ENCODE measurements at places on chromosomes 4 and X.

DNA sequence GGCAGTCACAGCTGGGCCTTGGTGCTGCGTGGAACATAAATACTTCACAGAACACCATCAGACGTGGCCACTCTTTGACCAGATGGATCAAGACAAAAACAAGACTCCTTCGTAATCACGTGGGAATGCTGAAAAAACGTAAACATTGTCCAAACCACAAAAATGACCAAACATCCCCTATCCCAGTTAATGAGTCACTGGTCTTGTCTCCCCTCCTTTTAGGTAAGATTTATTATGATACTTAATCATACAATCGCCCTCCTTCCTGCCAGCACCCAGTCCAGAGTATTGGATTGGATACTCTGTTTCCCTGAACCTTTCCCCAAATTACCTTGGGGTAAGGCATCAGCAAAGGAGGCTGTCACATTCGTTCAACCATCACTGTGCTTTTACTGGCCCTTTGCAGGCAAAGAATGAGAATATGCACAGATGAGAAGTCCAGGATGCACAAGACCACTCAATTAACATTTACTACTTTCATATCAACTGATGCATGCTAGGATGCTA, 601 bp upstream of the TCEANC start:
- peak; percentile 95 for DNase-seq

DNA sequence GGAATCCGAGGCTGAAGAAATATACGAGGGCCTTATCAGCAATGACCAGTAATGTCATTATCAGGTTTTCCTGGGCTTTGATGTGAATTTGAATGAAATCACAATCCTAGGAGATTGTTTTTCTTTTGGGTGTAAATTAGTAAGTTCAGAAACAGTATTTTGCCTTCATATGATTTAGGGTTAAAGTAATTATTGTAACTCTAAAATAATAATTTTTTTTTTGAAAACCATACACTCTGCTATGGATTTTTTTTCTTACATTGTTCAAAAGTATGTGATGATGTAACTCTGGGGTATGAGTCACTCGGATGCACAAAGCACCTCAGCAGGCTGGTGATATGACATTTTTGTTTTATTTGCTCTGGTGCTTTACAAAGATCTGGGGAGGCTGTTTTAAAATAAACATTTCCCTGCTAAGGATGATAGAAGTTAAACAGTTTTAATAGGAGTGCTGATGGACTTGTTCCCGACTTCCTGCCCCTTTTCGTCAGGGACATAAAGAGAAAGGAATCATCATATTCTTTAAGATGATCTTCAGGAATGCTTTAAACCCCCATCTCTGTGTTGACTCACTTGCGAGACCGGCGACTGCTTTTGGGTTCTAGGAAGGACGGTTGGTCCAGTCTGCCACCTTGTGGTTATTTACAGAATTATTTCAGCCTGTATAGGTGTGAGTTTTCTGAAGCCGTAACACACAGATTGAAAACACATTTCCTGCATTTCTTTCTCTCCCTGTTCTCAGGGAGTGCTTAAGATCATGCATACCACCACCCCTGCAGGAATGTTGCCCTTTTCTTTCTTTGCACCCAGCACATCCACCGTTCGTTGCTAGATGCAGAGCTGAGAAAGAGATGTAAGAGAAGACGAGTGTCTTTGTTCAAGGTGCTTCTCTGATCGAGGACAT, 72.5 kb downstream of the RAPGEF2 start:
- peak; percentile 94 for DNase-seq

DNA sequence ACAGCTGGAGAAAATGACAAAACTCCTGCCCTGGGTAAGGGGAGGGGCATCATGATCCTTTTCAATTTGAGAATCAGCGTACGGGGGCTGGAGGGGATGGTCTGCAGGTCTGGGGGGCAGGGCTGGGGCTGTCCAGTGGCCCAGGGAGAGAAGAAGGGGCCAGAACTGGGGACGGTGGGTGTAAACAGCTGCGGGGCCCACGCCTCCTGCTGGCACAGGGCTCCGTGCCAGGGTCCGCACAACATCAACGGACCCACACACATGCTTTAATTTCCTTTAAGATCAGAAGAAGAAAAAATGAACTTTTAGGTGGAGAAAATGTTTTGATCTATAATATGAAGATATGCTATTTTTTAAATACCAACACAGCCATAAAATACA, 52.1 kb downstream of the PSAPL1 start:
- no peak for DNase-seq

DNA sequence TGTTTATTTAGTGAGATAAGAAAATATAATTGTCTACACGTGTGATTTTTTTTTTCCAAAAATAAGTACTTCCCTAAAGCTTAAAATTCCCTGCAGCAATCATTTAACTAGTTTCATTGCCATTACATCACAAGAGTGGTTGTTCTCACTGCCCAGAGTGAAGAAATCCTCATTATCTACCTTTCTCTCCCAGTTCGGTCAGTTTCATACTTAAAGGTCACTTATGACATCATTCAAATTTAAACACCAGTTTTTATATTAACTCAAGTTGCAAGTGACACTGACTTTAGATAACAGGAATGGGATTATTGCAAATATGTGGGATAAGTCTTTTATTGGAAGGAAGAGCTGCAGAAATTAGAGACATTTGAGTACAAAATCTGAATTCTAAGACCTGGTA, 1699.8 kb upstream of the IGFBP7 start:
- no peak for DNase-seq

DNA sequence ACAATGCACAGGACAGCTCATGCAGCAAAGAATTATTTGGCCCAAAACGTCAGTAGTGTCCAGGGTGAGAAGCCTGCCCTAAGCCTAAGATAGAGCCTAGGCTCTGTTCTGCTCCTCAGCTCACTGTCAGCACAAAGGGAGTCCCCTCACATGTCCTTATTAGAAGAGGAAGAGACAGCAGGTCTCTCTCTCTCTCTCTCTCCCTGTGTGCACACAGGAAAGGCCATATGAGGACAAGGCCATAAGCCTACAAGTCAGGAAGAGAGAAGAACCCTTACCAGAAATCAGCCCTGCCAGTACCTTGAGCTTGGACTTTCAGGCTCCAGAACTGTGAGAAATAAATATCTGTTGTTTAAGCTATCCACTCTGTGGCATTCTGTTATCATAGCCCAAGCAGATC, 20.4 kb downstream of the FAM184B start:
- DNase-seq, result no peak

GRCh38 chrX:143636831-143637230, 930 bp upstream of the SLITRK4 start:
- DNase-seq, result no peak

GRCh38 chr4:68348577-68348976, 1.3 kb downstream of the YTHDC1 start:
- no peak for DNase-seq

GRCh38 chrX:41475191-41475590, 28.0 kb downstream of the NYX start:
- no peak for DNase-seq

- peak; percentile 79 for DNase-seq
Measured at GRCh38 chr4:141905751-141906150, 269.4 kb downstream of the IL15 start.

DNA sequence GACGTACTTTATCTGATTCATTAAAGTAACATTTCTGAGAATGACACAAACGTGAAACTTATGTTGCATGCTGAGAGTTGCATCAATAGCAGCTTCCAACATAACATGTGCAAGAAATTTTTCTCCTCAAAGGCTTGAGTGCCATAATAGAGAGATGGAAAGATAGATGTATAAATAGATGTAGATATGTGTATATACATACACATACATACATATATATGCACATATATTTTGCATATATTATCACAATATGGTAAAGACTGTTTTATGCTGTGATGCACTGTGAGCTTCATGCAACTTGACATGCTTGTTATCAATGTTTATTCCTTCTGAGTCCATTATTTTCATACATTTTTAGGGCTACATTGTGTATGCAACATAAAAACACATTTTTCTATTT, 270.6 kb upstream of the GALNTL6 start:
- DNase-seq, result no peak

DNA sequence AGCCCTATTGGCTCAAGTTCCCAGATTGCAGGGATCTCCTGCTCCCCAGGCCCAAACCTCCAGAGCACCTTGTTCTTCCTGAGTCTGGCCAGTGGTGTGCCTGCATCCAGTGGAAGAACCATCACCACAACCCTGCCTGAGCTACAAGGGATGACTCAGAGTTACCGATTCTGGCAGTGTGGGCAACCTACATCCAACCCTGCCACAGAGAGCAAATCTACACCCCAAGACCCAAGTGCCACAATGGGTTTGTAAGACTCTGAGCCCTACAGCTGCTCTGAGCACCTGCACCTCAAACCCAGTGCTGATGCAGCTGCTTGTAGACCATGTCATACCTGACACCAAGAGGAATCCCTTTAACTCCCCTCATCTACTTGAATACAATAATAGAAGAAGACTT, 110.0 kb downstream of the SOWAHB start:
- DNase-seq, result no peak

GRCh38 chr4:81724925-81725329, 253.2 kb upstream of the RASGEF1B start:
- DNase-seq, result no peak

DNA sequence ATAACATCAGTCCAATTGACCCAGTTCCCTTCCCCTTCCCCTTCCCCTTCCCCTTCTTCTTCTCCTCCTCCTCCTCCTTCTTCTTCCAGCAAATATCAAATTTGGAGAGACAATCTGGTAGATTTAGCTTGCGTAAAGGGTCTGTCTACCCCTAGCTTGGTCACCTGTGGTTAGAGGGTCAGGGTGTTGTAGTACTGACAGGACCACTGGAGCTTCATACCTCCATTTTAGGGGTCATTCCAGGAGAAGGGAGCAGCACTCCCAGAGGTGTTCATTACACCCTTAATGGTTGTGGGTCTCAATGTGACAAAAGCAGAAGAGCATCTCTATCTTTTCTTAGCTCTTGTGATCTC, 3.7 kb upstream of the FGB start:
- DNase-seq, result no peak

GRCh38 chr4:6134612-6135220, 65.6 kb downstream of the JAKMIP1 start:
- peak; percentile 3 for DNase-seq

- DNase-seq, result no peak
Measured at GRCh38 chr4:25487155-25487554, 110.1 kb downstream of the ANAPC4 start.

- peak; percentile 76 for DNase-seq
Measured at GRCh38 chr4:15504041-15504440, 34.4 kb downstream of the CC2D2A start.

DNA sequence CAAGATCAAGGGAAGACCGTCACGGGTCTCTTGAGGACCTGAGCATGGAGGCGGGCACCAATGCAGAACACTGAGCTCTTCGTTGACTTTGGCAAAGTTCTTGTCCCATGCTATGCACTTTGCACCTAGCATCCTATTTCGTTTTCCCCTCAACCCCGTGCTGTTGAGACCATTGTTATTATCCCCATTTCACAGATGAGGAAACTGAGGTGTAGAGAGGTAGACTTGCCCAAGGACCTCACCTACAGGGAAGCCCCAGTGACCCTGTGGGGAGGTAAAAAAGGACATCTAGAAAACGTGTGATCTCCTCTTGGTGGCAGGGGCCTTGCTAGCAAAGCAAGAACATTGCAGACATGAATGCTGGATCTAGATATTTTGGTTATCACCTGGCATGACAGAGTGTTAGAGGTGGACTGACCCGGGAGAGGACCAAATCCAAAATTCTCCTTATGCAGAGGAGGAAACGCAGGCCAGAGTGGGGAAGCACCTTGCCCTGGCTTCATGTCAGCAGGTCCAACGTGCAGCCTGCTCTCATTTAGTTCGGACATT, 48.5 kb downstream of the SEPSECS start:
- DNase-seq, result no peak

- no peak for DNase-seq
Measured at GRCh38 chr4:99651811-99652485, 5.7 kb downstream of the C4orf54 start.

DNA sequence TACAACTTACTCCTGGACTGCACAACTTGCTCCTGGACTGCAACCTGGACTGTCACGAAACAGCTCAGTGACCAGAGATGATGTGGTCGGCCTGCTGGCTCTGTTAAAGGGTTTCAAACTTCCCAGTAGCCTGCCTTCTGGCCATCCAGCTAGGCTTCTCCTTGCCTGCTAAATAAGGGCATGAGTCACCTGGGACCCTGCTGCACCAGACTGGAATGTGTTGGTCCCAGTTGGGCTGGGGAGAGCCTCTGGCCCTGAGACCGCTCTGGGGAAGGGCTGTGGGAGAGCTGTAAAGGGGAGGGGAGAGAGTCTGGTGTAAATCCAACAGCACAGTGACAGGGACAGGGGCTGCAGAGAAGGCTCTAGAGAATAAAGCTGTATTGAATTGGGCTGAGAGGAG, 165.8 kb downstream of the VSIG4 start:
- DNase-seq, result no peak

DNA sequence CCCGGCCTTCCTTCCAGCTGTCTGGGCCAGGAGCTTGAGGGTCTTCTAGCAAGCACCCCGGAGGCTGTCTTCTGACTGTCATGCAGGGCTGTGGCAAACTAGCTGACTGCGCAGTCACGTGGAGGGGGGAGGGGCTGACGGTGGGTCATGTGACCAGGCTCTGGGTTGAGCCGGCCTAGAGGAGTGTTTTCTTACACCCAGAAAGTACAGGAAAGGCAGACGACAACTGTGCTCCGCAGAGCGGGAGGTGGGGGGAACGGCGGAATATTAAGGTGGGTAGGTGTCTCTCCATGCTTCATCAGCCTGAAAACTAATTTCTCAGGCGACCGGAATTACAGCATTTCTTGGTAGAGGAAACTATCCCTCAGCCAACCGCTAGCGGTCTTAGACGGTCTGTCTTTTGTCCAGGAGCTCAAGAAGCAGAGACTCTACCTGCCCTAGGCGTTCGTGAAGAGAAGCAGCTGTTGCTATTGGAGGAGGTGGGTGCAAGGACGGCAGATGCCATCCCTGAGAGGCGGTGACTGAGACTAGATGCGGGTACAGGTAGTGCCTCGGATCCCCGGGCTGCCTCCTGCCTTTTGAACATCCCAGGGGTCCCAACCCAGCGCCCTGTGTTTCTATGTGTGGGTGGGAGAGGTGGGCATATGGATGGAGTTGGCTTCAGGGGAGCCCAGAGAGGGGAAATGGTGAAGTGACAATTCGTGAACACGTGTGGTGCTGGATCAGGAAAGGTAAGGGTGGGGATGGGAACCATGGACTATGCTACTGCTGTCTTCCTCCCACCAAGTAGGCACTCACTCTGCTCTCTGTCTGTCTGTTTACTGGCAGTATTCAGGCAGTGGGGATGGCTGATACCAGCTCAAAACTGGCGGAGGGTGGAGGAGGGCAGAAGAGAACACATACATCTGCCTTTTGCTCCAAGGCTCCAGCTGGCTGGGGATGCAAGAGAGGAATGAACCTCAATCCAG, 8.8 kb downstream of the GPRASP1 start:
- DNase-seq, result peak; percentile 67

- DNase-seq, result no peak
Measured at GRCh38 chr4:53866055-53866454, 198.3 kb downstream of the CHIC2 start.

- no peak for DNase-seq
Measured at GRCh38 chr4:139685180-139685579, 19.6 kb downstream of the MGST2 start.

DNA sequence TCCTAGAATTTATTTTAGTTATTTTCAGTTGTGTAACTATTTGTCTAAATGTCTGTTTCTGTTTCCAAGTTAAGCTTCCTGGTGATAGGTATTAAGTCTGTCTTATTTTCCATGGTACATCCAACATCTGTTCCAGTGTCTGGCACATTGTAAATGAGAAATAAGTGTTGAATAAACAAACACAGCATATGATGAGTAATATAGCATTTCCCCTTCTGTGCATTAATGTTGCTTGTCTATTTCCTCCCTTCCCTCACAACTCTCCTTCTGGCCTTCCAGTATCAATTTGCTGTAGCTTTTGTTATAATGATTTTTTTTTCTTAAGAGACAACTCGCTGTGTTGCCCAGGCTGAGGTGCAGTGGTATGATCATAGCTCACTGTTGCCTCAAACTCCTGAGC, 36.1 kb downstream of the COPS4 start:
- DNase-seq, result peak; percentile 55
